ENCODE measurements at places on chromosomes 11 and 22. TPM values are rescaled to one million over a fixed set of nuclear protein-coding genes. Genes with fewer than 3 reads are reported as not detected.

DNA sequence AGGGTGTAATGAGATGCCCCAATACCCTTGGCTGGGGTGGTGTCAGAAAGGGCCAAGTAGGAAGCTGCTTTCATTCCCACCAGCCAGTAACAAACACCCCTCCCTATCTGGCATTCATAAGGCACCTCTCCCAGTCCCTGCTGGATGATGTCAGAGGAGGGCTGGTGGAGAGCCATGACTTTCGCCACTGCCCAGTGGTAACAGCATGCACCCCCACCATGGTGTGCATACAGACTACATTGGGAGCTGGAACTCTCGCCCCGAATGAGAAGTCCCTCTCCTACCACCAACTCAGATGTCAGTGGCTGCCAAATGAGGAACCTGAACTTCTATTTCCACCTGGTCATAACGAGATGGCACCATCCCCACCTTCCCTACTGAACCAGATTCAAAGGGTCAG lies 73.3 kb downstream of the SGSM3 start:
- peaks cover 62% of the 10 kb centered on the region for H3K4me1 ChIP-seq
- no peak for DNase-seq
- H3K27ac ChIP-seq, result no peak overlapping the region
- no peak overlapping the region for H3K4me3 ChIP-seq
- no peaks in the 10 kb centered on the region for H3K27me3 ChIP-seq

GRCh38 chr22:42286205-42286604 lies 15.8 kb upstream of the TCF20 start:
- H3K4me3 ChIP-seq, result no peak overlapping the region
- no peak overlapping the region for H3K27ac ChIP-seq
- H3K27me3 ChIP-seq, result peaks cover 24% of the 10 kb centered on the region
- H3K4me1 ChIP-seq, result peaks cover 18% of the 10 kb centered on the region

GRCh38 chr11:65928667-65929066 lies 9.4 kb downstream of the DRAP1 start:
- H3K4me3 ChIP-seq, result peak overlapping the region; percentile 32
- H3K4me1 ChIP-seq, result peaks cover 13% of the 10 kb centered on the region
- no peaks in the 10 kb centered on the region for H3K27me3 ChIP-seq
- peaks cover under 1% of the 10 kb centered on the region for H3K36me3 ChIP-seq
- DNase-seq, result no peak

GRCh38 chr11:108984523-108984922 lies 319.7 kb downstream of the DDX10 start:
- DNase-seq, result no peak
- no peak overlapping the region for H3K4me3 ChIP-seq
- no peaks in the 10 kb centered on the region for H3K36me3 ChIP-seq
- no peak overlapping the region for H3K27ac ChIP-seq
- H3K27me3 ChIP-seq, result no peaks in the 10 kb centered on the region

GRCh38 chr22:16815073-16815472 lies 10.1 kb downstream of the XKR3 start:
- no peak for DNase-seq
- H3K4me3 ChIP-seq, result no peak overlapping the region
- no peaks in the 10 kb centered on the region for H3K27me3 ChIP-seq
- no peaks in the 10 kb centered on the region for H3K4me1 ChIP-seq

DNA sequence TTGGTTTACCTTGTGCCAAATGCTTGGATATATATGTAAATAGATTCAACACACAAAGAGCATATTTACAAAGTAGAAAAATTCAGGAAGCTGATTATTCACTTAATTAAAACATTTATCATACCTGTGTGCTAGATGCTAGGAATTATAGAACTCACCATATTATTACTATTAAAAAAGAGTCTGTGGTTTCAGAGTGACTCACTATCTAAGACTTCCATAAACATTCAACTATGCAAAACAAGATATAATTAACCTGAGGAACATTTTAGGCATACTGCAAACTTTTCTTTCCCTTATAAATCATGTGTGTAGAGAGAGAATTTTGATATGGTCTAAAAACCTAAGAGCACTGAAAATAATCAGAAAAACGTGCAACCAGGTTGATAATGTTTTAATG lies 27.3 kb downstream of the CTSC start:
- no peak overlapping the region for H3K27ac ChIP-seq
- no peak for DNase-seq
- no peaks in the 10 kb centered on the region for H3K4me1 ChIP-seq
- no peak overlapping the region for H3K4me3 ChIP-seq
- no peaks in the 10 kb centered on the region for H3K27me3 ChIP-seq
- peaks cover 31% of the 10 kb centered on the region for H3K36me3 ChIP-seq

- H3K27ac ChIP-seq, result no peak overlapping the region
- H3K36me3 ChIP-seq, result no peaks in the 10 kb centered on the region
Measured at GRCh38 chr22:48704335-48704734, 1123.3 kb downstream of the BRD1 start.

GRCh38 chr11:112042161-112042960 lies 17.2 kb downstream of the DLAT start:
- no peak overlapping the region for H3K4me3 ChIP-seq
- H3K36me3 ChIP-seq, result peaks cover 86% of the 10 kb centered on the region
- H3K4me1 ChIP-seq, result no peaks in the 10 kb centered on the region
- H3K27ac ChIP-seq, result no peak overlapping the region

GRCh38 chr11:35566181-35566580 lies 40.8 kb upstream of the PAMR1 start:
- no peak for DNase-seq
- H3K4me3 ChIP-seq, result no peak overlapping the region
- no peaks in the 10 kb centered on the region for H3K27me3 ChIP-seq
- H3K27ac ChIP-seq, result no peak overlapping the region
- no peaks in the 10 kb centered on the region for H3K4me1 ChIP-seq

NAALADL1 gene
- total RNA-seq, result 12.2 TPM

RIMBP3B gene
- 0.21 TPM for total RNA-seq

OR56A1 gene
- total RNA-seq, result not detected

TALDO1 gene
- total RNA-seq, result 218 TPM

FJX1 gene
- 1.5 TPM for total RNA-seq

CDC45 gene
- total RNA-seq, result 1.4 TPM

Data from lower lobe of right lung (tissue), 2 donors.